ENCODE measurements at places on chromosomes 13 and 19.

DNA sequence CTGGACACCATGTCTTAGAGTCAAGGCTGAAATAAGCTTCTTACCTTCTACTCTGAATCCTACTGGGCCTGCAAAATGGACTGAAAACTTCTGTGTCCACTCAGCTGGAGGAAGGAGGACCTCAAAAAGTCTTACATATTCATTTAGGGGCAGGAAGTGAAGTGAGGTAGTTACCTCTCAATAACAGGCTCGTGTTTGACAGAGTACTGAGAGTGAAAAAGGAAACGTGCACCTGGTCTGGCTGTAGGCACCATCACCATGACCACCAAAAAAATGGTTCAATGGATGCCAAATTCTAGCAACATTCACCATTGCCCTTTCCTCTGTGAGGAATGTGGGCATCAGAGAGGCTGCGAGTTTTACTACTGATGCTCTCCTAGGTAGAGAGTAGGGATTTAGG lies 176.2 kb downstream of the RFC3 start:
- H3K27me3 ChIP-seq, result no peaks in the 10 kb centered on the region
- no peak for DNase-seq
- H3K4me1 ChIP-seq, result no peaks in the 10 kb centered on the region
- H3K27ac ChIP-seq, result no peak overlapping the region
- no peak overlapping the region for H3K4me3 ChIP-seq

- H3K4me1 ChIP-seq, result no peaks in the 10 kb centered on the region
- H3K36me3 ChIP-seq, result no peaks in the 10 kb centered on the region
- DNase-seq, result no peak
Measured at GRCh38 chr13:52118595-52118994, 10.3 kb downstream of the NEK5 start.

DNA sequence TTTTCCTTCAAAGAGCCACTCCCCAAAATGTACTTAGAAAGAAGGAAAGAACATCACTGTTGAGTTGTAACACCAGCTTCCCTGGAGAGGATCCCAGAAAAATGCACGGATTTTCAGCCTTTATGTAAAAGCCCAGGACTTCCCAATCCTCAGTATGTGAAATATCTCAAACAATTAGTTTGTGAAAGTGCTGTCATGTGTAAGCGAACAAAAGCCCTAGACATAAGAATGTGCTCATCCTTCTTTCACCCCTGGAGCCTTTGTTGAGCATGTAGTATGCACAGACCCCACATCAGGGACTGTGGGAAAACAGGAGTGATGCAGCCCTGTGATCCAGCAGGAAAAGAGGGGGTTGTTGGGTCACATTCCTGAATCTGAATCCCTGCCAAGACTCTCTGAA lies 441.4 kb upstream of the ZNF507 start:
- H3K27me3 ChIP-seq, result no peaks in the 10 kb centered on the region
- peaks cover 2% of the 10 kb centered on the region for H3K4me1 ChIP-seq
- no peak overlapping the region for H3K27ac ChIP-seq
- DNase-seq, result no peak
- H3K36me3 ChIP-seq, result no peaks in the 10 kb centered on the region

GRCh38 chr19:11079999-11080398 lies 9.3 kb upstream of the LDLR start:
- H3K27ac ChIP-seq, result no peak overlapping the region
- no peak for DNase-seq
- no peaks in the 10 kb centered on the region for H3K27me3 ChIP-seq
- no peak overlapping the region for H3K4me3 ChIP-seq
- H3K4me1 ChIP-seq, result peaks cover 6% of the 10 kb centered on the region
- no peaks in the 10 kb centered on the region for H3K36me3 ChIP-seq

GRCh38 chr19:3056417-3057088 lies 5.7 kb downstream of the TLE5 start:
- DNase-seq, result no peak
- peaks cover 55% of the 10 kb centered on the region for H3K36me3 ChIP-seq
- no peaks in the 10 kb centered on the region for H3K27me3 ChIP-seq

DNA sequence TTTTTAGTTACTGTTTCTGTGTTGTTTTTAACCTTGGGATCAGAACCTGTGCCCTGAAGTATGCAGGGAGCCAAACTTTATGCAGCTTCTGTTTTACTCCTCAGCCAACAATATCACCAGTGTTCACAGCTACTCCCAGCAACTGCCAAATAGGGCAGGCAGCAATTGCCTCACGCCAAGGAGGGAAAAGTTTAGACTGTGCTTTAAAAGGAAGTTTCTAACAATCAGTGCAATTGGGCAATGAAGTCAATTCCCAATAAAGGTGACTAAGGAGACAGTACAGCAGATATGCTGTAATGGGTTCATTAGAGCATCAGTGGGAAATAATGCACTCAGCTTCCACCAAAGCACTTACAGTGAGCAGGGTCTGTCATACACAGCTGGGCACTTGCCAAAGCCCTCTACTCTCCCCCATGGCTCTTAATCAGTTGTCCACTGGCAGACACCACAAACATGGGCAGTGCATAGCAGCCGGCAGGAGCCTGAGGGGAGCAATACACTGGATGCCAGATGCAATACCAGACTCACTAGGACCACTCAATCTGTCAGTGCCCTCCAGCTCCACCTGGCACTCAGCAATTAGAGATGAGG lies 19.3 kb downstream of the ENOX1 start:
- no peak overlapping the region for H3K4me3 ChIP-seq
- peaks cover 12% of the 10 kb centered on the region for H3K27me3 ChIP-seq
- no peak for DNase-seq
- H3K4me1 ChIP-seq, result no peaks in the 10 kb centered on the region

DNA sequence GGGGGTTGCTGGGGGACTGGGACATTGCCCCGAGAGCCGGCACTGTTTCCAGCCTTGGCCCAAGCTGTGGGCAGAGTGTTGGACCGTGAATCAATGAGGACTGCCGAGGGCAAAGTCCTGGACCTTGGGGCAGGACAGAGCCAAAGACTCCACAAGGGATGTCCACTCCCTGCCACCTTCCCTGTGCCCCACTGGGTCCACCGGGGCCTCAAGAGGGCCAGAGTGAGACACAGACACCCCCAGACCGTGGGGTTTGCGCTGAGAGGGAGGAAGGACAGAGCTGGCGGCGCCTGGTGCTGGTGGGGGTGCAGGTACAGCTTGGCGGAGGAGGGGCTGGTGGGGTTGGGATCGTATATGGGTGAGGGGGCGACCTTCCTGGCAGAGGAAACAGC lies 11.8 kb downstream of the MAST3 start:
- peak overlapping the region; percentile 65 for H3K4me3 ChIP-seq
- H3K27me3 ChIP-seq, result no peaks in the 10 kb centered on the region
- DNase-seq, result no peak
- H3K36me3 ChIP-seq, result peaks cover 6% of the 10 kb centered on the region
- H3K27ac ChIP-seq, result peak overlapping the region; percentile 46
- H3K4me1 ChIP-seq, result peaks cover 39% of the 10 kb centered on the region

DNA sequence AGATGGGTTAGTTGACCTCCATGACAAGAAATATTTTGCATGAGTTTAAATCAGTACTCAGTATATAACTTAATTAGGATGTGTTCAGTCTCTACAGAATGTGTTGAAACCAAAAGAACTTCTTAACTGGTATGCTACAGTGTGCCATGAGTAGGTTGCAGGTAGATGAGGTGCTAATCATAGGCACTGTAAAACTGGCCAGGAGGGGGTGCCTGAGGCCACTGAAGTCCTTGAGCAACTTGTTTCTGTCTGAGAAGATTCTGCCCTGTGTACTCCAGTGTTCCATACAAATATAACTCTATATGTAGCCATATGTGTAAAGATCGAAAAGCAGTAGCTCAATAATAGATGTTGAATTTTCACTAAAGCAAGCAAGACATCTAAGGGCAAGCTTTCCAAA lies 549.2 kb upstream of the KLF12 start:
- H3K4me1 ChIP-seq, result no peaks in the 10 kb centered on the region
- no peak overlapping the region for H3K4me3 ChIP-seq
- no peaks in the 10 kb centered on the region for H3K36me3 ChIP-seq
- no peak overlapping the region for H3K27ac ChIP-seq
- no peak for DNase-seq

DNA sequence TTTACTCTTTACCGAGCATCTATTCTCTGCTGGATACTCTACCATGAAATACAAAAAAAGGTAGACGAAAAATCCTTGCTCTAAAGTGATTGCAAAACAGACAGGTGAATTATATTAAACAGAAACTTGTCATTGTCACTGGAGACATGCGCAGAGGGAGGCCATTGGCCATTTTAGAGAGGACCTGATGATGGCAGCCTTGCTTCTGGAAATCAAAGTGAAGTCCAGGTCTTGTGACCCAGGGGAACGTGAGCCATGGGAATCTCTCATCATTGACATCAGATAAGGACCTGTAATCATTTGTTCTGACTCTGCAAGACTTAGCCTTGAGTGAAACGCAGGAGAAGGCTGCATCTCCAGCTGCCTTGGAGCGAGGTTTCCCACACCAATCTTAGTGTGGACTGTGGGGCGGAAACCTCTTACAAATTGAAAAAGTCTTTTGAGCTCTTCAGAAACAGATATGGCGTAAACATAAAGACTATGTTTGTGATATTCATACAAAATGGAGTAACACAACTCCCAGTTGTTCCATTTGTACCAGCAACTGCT lies 16.8 kb upstream of the SLC46A3 start:
- peaks cover 5% of the 10 kb centered on the region for H3K27me3 ChIP-seq
- H3K4me1 ChIP-seq, result peaks cover 10% of the 10 kb centered on the region
- no peaks in the 10 kb centered on the region for H3K36me3 ChIP-seq
- DNase-seq, result no peak
- H3K4me3 ChIP-seq, result no peak overlapping the region

GRCh38 chr13:80921541-80921940 lies 580.6 kb upstream of the SPRY2 start:
- H3K27ac ChIP-seq, result no peak overlapping the region
- H3K27me3 ChIP-seq, result no peaks in the 10 kb centered on the region
- H3K36me3 ChIP-seq, result no peaks in the 10 kb centered on the region
- DNase-seq, result no peak
- no peak overlapping the region for H3K4me3 ChIP-seq

DNA sequence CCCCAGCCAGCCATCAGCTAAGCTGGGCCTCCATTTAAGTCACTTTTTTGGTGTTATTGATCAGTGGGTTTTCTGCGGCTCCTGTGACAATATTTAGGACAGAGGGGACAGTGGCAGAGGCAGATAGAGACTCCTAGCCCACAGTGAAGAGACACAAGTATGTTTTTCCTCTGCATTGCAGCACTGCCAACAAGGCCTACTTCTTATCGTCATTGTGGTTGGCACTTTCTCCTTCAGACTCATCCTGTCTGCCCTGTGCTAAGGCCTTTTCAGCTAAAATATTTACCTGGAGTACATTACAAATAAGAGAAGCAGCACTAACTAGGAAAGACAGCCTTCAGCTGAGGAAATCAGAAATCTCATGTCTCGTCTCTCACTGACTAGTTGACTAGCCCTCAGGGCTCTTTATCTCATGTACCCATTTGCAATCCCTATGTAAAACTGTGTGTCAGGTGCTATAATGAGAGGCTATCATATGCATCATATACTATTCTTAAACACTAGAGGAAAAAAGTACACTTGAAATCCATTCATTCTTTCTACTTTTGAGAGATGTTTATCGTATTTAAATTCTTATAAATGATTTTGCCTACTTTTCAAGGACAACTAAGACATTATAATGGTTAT lies 62.2 kb downstream of the ZAR1L start:
- no peaks in the 10 kb centered on the region for H3K4me1 ChIP-seq
- H3K4me3 ChIP-seq, result no peak overlapping the region
- H3K27me3 ChIP-seq, result peaks cover 10% of the 10 kb centered on the region
- H3K36me3 ChIP-seq, result no peaks in the 10 kb centered on the region

- DNase-seq, result no peak
- H3K27ac ChIP-seq, result no peak overlapping the region
- H3K36me3 ChIP-seq, result peaks cover 15% of the 10 kb centered on the region
- H3K4me3 ChIP-seq, result no peak overlapping the region
- peaks cover 13% of the 10 kb centered on the region for H3K4me1 ChIP-seq
Measured at GRCh38 chr13:99408703-99409000, 92.6 kb upstream of the TM9SF2 start.

DNA sequence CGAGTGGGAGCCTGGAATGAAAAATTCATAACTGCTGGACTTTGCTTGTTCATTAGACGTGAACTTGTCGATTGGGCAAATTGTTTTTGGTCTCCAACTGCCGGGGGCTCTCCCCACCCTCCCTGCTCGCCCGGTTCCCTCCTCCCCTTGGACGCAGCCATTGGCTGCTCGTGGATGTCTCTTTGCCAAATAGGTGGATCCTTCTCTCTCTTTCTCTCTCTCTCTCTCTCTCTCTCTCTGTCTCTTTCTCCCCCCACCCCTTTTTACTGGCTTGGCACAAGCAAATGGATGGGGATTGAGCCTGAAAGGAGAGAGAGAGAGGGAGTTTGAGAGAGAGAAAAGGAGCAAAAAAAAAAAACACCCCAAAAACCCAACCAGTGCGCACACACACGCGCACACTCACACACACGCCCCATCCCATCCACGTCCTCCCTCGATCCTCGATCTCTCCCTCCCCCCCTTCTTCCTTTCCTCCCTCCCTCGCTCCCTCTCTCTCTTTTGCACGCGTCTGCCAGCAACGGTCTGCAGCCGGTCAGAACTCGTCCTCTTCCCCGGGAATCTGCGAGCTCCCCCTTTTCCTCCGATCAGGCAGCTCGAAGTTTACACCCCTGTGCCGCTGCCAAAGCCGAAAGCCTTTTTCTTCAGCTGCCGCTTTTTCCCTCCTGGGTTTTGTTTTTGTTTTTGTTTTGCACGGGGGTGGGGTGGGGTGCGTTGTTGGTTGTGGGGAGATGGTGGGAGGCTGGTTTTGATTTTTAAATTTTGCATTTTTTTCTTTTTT lies 27.8 kb downstream of the NFIX start:
- DNase-seq, result no peak
- peaks cover 45% of the 10 kb centered on the region for H3K27me3 ChIP-seq
- no peak overlapping the region for H3K27ac ChIP-seq

- no peaks in the 10 kb centered on the region for H3K4me1 ChIP-seq
- H3K27me3 ChIP-seq, result no peaks in the 10 kb centered on the region
- no peak overlapping the region for H3K27ac ChIP-seq
Measured at GRCh38 chr19:13078897-13079541, 23.6 kb downstream of the LYL1 start.

DNA sequence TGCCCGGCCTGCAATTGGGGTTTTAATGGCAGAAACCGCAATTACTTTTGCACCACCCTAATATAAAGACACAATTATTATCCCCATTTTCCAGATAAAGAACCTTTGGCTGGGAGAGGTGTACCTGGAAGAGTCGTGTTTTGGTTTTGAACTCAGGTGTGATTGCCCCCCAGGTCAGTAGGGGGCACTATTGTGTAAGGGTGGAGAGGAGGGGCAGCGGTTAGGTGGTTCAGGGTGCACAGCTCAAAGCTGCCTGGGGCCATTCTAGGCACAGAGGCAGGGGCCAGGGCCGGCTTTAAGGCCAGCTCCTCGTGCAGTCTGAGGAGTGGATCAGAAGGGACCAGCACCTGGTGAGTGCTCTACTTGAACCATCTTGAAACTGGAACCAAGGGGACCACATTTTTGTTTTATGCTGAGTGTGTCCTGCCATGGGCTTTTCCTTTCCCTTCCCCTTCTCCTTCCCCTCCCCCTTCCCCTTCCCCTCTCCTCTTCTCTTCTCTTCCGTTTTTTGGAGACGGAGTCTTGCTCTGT lies 5.8 kb upstream of the FCGRT start:
- no peak overlapping the region for H3K4me3 ChIP-seq
- H3K27ac ChIP-seq, result peak overlapping the region; percentile 19
- no peaks in the 10 kb centered on the region for H3K36me3 ChIP-seq
- peaks cover 36% of the 10 kb centered on the region for H3K4me1 ChIP-seq
- DNase-seq, result peak; percentile 86

- peaks cover 18% of the 10 kb centered on the region for H3K36me3 ChIP-seq
- DNase-seq, result no peak
- H3K27me3 ChIP-seq, result peaks cover 38% of the 10 kb centered on the region
- peaks cover 23% of the 10 kb centered on the region for H3K4me1 ChIP-seq
- no peak overlapping the region for H3K4me3 ChIP-seq
Measured at GRCh38 chr13:57634839-57635165, 3.3 kb downstream of the PCDH17 start.

GRCh38 chr19:11721681-11722080 lies 17.1 kb downstream of the ZNF823 start:
- H3K4me3 ChIP-seq, result no peak overlapping the region
- no peak for DNase-seq
- peaks cover 65% of the 10 kb centered on the region for H3K36me3 ChIP-seq
- H3K4me1 ChIP-seq, result no peaks in the 10 kb centered on the region
- H3K27ac ChIP-seq, result no peak overlapping the region
